ENCODE measurements at places on chromosomes 1 and 21.

DNA sequence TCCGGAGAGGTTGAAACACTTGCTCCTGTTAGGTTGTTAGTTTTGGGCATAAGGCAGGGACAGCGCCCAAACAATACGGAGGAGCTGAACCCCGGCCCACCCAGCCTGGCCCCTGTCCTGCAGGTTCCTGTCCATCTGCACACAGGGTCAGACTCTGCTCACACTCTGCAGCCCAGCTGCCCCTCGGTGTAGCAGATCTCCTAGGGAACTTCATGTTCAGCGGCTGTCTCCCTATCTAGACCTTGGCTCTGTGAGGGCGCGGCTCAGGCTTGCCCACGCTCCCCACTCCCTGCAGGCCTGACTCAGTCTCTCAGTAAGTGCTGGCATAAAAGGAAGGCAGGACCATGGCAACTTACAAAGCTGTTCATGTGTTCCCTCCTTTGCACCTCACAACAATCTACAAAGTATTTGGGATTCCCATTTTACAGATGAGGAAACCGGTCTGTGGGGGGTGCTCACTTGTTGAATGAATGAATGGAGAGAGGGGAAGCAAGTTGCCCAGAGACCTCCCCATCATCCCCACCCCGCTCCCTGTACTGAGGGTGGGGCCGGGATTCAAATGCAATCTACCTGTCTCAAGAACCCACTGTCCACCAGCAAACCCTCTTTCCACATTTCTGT is 26.2 kb downstream of the ACOT11 start:
- no peak for DNase-seq

GRCh38 chr1:205032508-205032907 is 10.5 kb upstream of the CNTN2 start:
- peak; percentile 95 for DNase-seq

DNA sequence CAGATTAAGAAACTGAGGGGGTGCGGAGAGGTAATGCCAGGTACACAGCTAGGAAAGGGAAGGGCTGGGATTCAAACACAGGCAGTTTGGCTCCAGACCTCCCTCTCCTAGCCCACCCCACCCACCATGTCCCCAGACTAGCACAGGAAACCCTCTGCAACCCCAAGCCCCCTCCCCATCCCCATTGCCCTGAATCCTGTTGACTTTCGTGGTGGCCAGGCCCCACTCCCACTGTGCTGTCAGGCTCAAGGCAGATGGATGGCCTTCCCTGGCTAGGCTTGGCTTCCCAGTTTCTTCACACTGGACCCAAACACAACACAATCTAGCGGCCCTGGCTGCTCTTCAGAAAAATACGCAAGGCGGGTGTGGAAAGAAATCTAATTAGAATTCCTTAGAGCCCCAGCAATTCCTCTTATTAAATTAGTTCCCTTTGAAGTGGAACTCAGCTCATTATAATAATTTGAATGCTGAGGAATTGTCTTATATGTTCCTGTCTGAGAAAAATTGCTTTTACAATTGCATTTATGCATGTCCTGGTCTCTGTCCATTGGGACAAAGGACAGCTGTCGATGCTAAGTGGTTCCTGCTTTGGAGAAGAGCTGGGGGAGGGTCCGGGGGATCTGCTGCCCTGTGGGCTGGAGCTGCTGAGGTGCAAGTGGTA is 97.4 kb downstream of the SYF2 start:
- DNase-seq = no peak

- DNase-seq = no peak
Observed at GRCh38 chr1:54117815-54118563, 34.8 kb downstream of the CDCP2 start.

DNA sequence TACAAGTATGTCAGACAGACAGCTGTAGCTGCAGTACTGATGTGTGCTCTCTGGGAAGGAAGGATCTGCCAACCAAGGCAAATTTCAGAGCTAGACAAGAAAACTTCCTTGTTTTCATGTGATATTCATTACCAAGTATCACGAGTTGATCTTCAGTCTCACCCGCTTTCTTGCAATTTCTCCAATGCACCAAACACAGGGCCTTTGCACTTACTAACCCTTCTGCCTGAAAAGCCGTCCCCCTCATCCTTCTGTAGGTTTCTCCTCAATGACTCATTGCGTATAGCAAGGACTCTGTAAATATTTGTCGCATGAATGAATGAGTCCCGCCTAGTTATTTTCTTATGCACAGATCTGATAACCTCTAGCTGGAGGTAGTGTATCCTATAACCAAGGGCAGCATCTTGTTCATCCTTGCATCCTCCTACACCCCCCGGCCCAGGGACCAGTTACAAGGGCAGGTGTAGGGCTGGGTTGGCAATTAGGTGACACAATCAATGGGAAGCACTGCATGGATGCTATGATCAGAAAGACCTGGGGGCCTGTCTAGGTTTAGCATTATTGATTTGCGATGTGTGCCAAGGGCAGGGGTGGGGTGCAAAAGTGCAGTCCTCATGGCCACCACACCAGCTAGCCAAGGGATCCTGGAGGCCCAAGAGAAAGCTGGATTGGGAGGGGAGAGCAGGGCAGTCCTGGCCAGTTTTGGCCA is 51.4 kb upstream of the GPR157 start:
- DNase-seq = no peak

DNA sequence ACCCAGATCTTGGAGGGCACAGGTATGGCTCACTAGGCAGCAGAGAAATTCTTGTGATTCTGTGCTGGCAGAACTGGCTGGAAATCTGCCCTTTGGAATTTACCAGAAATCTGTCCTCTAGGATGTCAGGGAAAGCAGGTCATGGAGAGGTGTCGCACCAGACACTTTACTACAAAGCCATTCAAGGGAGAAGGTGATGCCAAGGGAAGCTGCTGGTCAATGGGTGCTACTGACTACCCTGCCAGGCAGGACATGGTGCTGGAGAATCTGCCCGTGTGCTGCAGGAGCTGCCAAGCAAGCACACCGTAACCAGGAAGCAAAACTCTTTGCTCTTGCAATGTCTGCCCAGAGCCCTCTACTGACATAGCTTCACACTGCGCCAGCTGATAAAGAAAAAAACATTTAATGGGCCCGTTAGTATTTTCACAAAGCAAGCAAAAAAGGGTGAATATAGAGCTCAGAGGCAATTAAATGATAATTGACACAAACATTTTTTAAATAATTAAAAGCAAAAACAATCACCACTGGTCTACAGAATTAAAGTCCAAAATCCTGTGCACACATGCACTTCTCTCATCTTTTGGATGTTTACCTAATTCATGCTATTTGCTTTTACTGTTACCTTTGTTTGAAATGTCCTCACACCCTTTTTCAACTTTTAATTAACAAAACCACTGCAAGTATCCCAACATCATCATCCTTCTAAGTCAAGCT is 7.2 kb upstream of the FBXO28 start:
- peak; percentile 23 for DNase-seq

DNA sequence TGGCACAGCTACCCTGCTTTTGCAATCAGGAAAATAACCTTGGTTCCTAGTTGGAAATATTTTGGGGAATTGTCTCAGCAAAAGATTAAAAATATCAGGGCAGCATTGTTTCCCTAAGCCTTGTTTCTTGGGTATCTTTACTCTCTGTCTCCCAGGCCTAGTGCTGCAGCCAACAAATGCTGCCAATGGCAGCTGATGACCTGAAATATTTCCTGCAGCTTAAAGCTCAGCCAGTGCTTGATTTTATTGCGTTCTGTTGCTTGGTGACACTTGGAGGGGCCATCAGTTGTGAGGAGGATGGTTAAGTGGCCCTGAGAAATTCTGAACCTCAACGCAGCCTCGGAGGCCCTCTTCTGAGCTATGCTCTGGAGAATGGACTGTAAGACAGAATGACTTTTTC is 59.4 kb upstream of the B3GALT5 start:
- DNase-seq = no peak

DNA sequence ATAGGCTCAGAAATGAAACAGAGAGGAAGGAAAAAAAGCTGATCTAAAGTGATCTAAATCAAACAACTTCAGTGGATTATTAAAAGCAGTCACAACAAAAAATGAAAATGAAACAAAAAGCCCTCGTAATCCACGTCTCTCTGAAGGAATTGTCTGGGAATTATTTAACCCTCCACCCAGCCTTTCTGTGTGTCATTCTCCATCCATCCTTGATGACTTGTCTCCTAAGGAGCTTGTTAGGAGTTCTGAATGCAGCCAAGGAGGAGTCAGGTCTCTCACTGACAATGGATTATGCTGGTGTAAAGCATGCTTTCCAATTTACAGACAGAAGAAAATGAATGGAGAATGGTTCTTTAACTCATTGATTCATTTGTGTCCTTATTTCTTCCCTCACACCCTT is 359.3 kb upstream of the RUNX1 start:
- no peak for DNase-seq

DNA sequence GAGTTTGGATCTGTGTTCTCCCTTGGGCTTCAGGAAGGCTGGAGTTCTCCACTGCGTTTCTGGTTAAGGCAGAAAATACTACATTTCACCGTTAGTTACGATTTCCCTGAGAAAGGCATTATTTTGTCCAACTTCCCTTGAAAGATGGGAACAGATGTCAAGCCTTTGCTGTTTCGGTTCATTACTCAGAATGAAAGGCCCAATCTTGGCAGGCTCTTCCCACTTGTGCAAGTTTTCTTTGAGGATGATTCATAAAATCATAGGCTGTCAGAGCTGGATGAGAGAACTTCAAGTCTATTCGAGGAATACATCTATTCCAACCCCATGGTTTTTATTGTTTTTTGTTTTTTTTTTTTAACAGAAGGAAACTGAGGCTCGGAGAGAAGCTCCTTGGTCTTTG is 205.2 kb downstream of the GRIK3 start:
- DNase-seq = no peak

DNA sequence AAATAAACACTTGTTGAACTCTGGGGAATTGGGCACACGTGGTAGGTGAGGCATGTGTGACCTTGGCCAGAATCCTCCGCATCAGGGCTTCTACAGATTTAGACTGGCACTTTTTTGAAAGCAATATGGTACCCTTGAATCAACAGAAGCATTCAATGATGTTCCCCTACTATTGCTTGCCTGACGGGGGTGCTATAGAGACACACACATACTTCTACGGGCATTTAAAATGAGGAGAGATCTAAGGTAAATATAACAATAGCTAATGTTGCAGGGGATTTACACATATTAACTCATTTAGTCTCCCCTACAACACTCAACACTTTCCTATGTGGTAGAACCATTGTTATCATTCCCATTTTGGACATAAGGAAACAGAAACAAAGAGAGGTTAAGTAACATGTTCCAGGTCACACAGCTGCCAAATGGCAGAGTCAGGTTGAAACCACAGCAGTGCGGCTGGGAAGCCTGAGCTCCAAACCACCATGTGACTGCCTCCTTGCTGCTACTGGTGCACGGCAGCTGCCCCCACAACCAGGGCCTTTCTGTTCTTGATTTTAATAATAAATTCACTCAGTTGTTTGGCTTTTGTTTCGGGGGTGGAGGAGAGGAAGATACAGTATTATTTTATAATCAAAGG is 147.4 kb downstream of the ZNF281 start:
- no peak for DNase-seq

DNA sequence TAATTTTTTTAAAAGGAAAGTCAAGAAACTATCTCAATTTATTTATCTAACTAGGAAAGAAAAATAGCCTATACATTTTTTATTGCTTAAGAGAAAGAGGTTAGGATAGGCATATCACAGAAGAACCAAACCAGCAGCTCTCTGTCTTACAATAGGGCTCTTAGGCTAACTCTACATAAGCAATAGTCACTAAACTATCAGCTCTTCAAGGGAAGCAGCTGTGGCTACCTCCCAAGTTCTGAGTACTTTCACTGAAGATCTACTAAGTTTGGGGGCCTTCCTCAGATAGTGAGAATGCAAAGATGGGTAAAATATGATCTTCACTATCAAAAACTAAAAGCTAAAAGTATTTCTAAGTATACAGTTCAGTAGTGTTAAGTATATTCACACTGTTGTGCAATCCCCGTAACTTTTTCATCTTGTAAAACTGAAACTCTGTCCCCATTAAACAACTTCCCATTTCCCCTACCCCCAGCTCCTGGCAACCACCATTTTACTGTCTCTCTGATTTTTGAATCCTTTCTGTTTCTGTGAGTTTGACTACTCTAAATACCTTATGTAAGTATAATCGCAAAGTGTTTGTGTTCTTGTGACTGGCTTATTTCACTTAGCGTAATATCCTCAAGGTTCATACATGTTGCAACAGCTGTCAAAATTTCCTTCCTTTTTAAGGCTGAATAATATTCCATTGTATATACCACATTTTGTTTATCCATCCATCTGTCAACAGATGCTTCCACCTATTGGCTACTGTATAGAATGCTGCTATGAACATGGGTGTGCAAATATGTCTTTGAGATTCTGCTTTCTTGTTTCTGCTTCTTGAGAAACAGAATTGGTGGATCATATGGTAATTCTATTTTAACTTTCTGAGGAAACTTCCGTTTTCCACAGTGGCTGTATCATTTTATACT is 73.3 kb downstream of the ACBD6 start:
- DNase-seq = no peak

GRCh38 chr1:229985613-229986010 is 81.4 kb upstream of the GALNT2 start:
- DNase-seq = no peak
